CD4-positive, alpha-beta T cell treated with Interleukin-4 for 1 hour (primary cell): ENCODE measurements at places on chromosomes 1 and 21.

DNA sequence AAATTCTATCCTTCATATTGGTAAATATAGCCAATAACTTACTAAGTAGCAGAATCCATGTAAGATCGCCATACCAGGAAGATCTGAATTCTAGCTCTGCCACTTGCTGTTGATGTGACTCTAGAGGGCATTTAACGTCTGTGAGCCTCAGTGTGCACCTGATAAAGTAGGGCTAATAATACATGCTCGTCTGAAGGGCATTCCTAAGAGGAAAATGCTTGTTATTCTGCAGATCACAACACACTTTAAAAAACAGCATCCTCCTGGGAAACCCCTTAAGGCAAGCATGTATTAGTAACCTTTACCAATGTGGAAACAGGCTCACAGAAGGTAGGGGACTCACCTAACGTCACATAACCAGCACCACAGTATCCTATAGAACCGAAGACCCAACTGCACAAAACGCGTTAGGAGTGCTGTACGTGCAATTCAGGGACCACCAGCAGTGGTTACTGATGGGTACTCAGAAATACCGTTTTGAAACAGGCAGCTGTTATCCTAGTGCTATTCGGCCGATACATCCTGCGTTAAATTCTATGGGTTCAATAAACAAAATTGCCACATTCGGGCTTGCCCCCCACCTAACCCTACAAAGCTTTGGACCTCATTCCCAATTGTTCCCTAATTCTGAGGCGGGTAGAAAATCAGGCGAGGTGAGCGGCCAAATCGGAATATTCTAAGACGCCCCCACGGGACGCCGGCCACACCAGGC, 758 bp downstream of the DEPDC1 start:
- no peak for DNase-seq

GRCh38 chr21:25837533-25838265, 102.9 kb downstream of the GABPA start:
- DNase-seq, result no peak

GRCh38 chr1:94329986-94330385, 88.2 kb upstream of the ABCD3 start:
- no peak for DNase-seq

DNA sequence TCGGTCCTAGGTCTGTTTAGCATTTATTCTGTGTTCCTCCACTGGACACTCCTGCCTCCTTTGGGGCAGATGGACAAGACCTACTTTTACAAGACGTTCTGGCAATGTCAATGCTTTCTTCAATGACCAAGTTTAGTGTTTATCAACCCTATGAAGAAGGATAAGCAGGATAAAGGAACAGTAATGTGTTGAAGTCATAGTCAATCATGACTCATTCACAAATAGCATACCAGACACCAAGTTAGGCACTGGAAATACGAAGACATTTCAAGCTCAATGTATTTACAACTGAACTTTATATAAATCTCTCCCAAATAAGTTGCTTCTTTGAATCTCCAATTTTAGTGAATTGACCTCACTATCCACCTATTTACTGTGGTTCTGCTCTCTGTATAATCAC, 4.8 kb upstream of the SLC35D1 start:
- no peak for DNase-seq

DNA sequence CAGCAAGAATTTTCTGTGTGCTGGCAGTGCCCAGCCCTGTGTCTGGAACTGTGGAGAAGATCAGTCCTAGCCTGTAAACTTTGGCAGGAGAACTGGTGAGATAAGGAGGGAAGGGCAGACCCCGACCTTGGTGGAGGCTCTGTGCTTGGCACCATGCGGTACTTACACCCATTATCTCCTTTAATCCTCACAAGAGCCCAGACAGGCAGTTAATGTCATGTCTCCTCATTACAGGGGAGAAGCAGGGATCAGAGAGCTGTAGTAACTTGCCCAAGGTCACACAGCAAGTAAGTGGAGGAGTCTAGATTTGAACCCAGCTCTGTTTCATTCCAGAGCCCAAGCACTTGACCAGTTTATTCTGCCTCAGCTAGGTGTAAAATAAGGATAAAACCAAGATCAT, 13.9 kb upstream of the POU3F1 start:
- no peak for DNase-seq

DNA sequence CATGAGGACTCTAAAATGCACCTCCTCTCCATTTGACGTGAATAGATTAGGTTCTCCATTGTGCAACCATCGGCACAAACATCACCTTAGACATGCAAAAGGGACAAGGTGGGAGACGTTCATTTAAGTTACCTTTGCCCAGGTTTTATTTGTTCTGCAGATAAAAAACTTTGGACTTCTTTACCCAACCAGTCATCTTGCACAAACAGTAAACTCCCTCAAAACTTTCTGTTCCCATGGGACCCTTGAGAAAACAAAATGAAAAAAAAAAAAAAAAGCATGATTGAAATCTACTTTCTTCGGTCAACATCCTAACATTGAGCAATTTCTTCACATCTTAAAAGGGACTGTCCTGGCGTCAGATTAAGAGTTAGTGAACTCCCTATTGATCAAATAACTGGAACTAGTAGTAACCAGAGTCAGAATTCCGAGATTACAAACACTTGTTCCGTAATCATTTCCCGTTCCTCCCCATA, 31.4 kb upstream of the PROX1 start:
- no peak for DNase-seq

DNA sequence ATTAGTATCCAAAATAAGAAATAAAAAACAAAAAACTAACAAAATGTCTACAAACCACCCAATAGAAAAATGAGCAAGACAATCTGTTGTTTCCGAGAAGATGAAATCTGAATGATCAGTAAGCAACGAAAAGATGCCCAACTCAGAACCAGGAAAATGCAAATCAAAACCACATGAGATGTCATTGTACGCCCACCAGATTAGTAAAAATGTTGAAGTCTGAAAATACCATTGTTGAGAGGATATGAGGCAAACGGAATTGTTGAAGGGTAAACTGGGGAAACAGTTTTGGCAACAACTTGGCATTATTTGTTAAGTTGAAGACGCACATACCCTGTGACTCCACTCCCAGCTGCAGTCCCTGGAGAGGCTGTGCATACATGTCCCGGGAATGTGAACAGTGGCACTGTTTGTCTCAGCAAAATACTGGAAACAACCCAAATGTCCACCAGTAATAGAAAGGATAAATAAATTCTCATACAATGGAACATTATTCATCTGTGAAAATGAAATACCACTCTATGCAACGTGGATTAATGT, 10.6 kb downstream of the ZBTB17 start:
- DNase-seq, result no peak

GRCh38 chr1:20153000-20153418, 13.9 kb downstream of the PLA2G2F start:
- DNase-seq, result no peak

- no peak for DNase-seq
Observed at GRCh38 chr1:200480964-200481363, 71.1 kb upstream of the ZNF281 start.

- no peak for DNase-seq
Observed at GRCh38 chr1:59480188-59480888, 183.4 kb downstream of the FGGY start.

DNA sequence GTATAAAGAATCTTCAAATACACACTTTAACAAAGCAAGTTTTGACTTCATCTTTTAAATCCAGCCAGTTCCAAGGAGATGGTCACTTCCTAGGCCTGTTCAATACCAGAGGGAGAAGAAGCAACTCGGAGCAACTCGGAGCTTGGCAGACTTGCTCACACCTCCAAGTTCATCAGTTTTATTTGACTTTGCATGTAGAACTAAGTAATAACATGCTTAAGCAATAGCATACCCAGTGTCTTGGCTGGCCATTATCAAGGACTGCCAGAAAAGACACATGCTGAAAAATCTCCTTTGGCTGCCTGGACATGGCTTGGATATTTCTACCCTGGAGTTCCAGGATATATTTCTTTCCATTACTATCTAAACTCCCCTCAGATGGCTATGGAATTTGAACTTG, 52.6 kb downstream of the GNG12 start:
- DNase-seq, result no peak

GRCh38 chr21:35394634-35395369, 345.7 kb upstream of the RUNX1 start:
- DNase-seq, result no peak

DNA sequence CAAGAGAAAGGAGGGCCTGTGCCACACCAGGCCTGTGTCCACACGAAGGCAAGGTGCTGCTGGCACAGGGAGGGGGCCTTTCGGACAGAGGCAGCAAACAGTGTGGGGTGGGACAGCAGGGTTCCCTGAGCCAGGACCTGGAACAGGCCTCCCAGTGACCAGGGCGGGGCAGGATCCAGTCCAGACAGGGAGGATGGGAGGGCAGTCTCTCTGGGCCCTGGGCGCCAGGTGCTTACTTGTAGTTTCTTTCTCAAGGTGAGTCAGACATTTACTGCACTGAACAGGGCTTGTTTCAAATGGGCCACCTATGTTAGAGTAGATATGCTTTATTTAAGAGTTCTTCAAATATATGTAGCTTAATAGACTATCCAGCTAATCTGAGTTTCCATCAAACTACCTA, 52.8 kb upstream of the STUM start:
- DNase-seq, result no peak

- no peak for DNase-seq
Observed at GRCh38 chr1:54614563-54614962, 8.8 kb downstream of the FAM151A start.

GRCh38 chr1:153567621-153568366, 2.1 kb upstream of the S100A2 start:
- DNase-seq, result no peak

DNA sequence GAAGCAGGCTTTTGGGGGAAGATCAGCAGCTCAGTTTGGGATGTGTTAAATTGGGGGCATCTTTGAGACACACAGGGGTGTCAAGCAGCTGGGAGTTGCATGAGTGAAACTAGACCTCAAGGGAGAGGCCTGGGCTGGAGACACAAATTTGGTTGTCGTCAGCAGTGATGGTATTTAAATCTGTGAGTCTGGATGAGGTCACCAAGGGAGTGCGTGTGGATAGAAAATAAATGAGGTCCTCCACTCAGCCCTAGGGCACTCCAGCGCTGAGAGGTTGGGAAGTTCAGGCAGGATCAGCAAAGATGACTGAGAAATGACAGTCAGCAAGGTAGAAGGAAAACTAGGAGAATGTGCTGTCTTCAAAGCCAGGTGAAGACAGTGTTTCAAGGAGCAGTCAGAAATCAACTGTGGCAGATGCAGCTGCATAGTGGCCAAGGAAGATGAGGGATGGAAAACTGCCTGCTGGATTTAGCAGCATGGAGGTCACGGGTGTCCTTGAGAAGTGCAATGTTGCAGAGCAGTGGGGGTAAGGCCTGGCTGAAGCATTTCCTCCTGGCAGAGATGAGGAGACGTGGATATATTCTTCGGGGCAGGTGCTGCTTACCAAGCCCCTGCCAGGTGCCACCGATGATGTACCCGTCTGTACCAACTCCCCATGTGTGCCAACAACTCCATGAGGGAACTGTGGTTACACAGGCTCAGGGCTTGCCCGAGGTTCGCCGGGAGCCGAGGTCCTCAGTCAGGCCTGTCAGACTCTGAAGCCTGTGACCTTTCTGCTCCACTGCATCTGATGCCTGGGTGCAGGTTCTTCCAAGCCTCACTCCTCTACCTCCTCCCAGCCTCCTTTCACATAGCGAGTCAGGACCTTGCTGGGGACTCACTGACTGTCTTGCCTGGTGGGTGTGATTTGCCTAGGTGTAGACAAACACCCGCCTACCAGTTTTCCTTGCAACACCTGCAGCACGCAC, 11.3 kb downstream of the MAP7D1 start:
- no peak for DNase-seq

GRCh38 chr1:113391649-113392271, 1.4 kb downstream of the MAGI3 start:
- DNase-seq, result no peak

DNA sequence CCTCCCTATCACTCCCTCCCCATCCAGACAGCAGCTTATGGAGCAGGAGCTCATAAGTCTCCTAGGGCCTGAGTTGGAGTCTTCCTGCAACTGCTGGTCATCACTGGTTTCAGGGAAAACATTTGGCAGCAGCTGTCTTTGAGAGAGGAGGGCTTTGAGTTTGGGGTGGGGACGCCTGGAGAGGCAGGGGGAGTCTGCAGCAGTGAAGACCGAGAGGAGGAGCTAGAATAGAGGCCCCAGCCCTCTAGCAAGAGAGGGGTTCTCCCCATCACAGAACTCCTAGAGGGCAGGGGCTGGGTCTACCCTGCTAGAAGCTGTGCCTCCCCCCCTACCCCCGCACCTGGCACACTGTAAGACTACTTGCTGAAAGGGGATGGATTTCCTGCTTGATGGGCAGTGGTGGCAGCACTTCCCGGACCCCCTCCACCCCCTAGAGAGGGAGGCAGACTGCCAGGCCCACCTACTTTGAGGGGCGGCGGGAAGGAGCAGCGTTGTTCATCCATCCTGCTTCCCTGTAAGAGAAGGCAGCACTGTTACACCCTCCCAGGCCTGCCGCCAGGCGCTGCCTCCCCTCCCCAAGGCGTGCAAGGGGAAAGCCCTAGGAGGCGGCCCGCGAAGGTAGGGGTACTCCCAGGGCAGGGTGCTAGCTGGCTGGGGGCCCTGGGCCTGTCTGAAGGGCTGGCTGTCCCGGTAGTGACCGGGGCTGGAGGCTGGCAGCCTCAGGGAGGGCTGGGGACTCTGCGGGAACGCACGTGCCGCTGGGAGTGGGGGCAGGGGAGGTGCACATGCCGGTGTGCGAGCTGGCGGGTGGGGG, 50.4 kb downstream of the RAP1GAP start:
- DNase-seq, result no peak

GRCh38 chr21:43911015-43911934, 46.3 kb downstream of the AGPAT3 start:
- DNase-seq, result no peak

- DNase-seq, result no peak
Observed at GRCh38 chr1:966135-966703, at the start of gene PLEKHN1. Gene PLEKHN1 (plus strand): TSS chr1:966482. CDS start chr1:966532, 50 bp downstream.

DNA sequence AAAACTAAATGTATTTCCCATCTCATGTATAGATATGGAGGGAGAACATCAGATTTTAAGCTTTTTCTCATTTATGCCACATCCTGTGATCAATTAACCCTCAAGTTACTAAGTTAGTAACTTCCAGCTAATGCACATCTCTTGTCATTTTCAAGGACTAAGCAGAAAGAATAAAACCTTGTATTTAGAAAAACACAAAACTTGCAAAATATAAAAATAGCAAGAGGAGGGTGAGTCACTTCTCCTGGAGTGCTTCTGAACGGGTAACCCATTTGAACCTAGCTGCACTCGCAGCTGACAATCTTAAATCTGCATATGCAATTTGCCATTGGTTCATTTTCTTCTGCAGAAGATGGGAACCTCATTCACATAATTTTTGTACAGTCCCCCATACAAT, 500.5 kb downstream of the SETD4 start:
- no peak for DNase-seq

- no peak for DNase-seq
Observed at GRCh38 chr1:27816921-27817630, 13.5 kb upstream of the PPP1R8 start.

- DNase-seq, result no peak
Observed at GRCh38 chr1:23394684-23395083, 25.0 kb upstream of the ZNF436 start.

GRCh38 chr1:12548973-12549459, 69.0 kb downstream of the DHRS3 start:
- no peak for DNase-seq

- DNase-seq, result no peak
Observed at GRCh38 chr1:75135573-75136194, 1.5 kb downstream of the LHX8 start.
